Activated naive CD4-positive, alpha-beta T cell (primary cell): ENCODE measurements at places on chromosomes 2 and 18.

GRCh38 chr2:213316001-213316735 is 31.9 kb downstream of the SPAG16 start:
- no peak for DNase-seq

GRCh38 chr2:12584338-12584737 is 132.4 kb upstream of the TRIB2 start:
- DNase-seq, result no peak

DNA sequence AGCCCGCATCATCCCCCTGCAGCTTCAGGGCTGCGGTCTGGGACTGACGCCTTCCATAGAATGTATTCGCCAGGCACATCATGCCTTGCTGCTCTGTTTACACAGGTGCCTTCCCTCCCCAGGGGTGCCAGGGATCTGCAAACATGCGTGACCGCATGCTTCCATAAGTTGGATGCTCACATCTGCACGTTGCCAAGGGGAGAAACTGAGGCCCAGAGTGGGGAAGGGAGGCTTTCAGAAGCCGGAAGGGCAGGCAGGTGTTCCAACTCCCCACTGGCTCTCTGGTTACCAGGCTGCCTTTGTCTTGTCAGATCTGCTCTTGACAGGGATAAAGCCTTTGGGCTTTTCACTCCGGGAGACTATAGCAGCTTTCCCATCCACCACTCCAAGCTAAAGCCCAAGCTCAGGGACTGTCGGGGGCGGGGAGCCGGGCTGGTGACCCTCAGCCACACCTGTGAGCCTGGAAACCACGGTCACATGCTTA is 125.8 kb upstream of the TNP1 start:
- DNase-seq, result no peak

- DNase-seq, result no peak
These were observed 95.7 kb downstream of the TEX51 start for GRCh38 chr2:126994340-126994777.

- DNase-seq, result no peak
These were observed 94.6 kb upstream of the CAVIN2 start for GRCh38 chr2:191941376-191941929.

- peak; percentile 0 for DNase-seq
These were observed 19.6 kb downstream of the EHBP1 start for GRCh38 chr2:62724886-62725711.

- DNase-seq, result no peak
These were observed 7.7 kb upstream of the SLC35F6 start for GRCh38 chr2:26756337-26756736.

- DNase-seq, result no peak
These were observed 8.3 kb downstream of the ALPP start for GRCh38 chr2:232386740-232387450.

- no peak for DNase-seq
These were observed 153.6 kb upstream of the COL3A1 start for GRCh38 chr2:188820576-188820975.

- no peak for DNase-seq
These were observed 412 bp downstream of the GPD2 start for GRCh38 chr2:156436497-156437085.

DNA sequence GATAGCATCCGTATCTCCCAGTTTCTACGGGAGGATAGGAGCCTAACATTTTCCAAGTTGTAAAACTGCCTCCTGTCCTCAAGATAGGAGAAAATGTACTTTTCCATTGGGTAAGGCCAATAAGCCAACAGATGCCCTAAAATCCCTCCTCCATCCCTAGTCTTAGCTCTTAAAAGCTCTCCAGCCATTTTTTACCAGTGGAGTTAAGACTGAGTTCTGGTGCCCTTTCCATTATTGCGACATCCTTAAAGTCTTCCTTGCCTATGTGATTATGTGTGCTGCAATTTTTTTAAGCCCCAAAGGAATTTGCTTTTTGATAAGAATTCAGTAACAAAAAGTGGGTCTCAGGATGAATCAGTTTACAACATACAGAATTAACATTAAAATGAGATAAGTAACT is 33.0 kb downstream of the LINC00305 start:
- no peak for DNase-seq

- peak; percentile 37 for DNase-seq
These were observed 121.0 kb upstream of the SLC39A10 start for GRCh38 chr2:195535911-195536522.

GRCh38 chr2:203578759-203579643 is 43.9 kb upstream of the RAPH1 start:
- DNase-seq, result no peak

- DNase-seq, result no peak
These were observed 341.2 kb downstream of the ZNF521 start for GRCh38 chr18:25010623-25011374.
